Activated gamma-delta T cell treated with Interleukin-2 at 50 U/mL for 16 hours (primary cell): ENCODE measurements at places on chromosomes 12 and 14.

- no peak for DNase-seq
Observed at GRCh38 chr14:98404811-98405210, 867.2 kb downstream of the BCL11B start.

- DNase-seq = no peak
Observed at GRCh38 chr14:20434701-20435581, 1.0 kb downstream of the KLHL33 start.

GRCh38 chr12:108814462-108815211 is 42.7 kb downstream of the SSH1 start:
- DNase-seq = no peak

DNA sequence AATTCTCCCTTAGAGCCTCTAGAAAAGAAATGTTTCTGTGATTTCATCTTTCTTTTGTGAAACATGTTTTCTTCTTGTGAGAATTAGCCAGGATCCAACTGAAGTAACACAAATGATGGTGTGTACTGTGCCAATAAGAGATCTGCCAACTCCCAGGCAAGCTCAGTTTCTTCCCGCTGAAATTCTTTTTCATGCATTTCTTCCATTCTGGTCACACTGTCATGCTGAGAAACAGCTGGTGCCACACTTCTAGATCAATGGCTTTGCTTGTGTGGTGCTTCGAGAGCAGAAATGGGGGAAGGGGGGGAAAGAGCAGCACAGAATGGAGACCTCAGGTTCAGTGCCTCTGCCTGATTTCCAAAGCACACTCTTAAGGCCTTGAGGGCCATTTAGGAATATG is 41.4 kb upstream of the FGF6 start:
- DNase-seq = no peak

- DNase-seq = no peak
Observed at GRCh38 chr12:111417784-111418593, 12.3 kb downstream of the SH2B3 start.

DNA sequence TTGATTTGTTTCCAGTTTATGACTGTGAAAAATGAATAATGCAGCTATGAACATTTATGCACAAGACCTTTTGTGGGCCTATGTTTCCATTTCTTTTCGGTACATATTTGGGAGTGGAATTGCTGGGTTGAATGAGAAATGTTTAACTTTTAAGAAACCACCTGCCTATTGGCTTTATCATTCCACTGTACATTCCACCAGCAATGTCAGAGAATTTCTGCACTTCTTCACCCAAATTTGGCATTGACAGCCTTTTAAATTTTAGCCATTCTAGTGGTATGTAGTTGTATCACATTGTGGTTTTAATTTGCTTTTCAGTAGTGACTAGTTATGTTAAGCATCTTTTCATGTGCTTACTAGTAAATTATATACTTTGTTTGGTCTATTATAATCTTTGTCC is 317.0 kb upstream of the TMTC1 start:
- no peak for DNase-seq

DNA sequence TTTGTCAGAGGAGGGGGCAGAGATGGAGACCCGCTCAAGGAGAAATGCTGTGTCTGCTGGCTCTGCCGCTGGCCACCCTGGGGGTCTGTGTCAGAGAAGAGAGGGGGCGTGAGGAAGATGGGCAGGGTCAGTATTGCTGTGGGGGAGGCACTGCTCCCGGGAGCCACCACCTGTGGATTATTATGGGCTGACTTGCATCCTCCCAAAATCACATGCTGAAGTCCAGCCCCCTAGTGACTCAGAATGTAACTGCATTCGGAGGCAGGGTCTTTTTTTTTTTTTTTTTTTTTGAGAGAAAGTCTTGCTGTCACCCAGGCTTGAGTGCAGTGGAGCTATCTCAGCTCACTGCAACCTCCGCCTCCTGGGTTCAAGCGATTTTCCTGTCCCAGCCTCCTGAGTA is 12.3 kb downstream of the ABCD4 start:
- no peak for DNase-seq

DNA sequence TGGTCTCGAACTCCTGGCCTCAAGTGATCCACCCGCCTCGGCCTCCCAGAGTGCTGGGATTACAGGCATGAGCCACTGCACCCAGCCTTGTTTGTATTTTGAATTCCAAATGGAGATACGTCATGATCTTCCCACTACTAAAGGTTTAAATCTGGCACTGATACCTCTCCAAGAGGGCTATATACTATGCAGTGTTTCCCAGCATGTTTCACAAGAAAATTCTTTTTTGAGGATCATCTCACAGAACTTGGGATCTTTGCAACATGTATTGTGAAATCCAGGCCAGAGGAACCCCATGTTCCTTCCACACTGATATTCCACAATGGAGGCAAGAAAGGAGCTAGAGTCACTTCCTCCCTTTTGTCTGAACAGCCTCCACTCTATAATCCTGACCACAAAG is 112.7 kb downstream of the NT5DC3 start:
- no peak for DNase-seq

DNA sequence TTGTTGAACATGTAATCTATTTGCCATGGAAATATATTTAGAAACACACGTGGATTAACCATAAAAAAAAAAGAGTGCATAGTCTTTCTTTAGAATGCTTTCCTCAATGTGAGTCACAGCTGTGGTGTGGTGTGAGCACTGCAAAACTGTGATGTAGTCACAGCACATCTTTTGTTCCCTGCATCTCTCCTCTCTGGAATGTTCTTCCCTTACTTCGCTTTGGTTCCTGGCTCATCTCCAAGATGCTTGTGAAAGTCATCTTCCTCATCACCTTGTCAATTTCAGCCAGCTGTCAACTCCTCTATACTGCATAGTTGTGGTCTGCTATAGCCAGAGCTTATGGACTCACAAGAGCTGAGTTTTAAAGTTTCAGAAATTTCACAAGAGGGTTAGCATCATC is 60.2 kb downstream of the STAB2 start:
- no peak for DNase-seq

DNA sequence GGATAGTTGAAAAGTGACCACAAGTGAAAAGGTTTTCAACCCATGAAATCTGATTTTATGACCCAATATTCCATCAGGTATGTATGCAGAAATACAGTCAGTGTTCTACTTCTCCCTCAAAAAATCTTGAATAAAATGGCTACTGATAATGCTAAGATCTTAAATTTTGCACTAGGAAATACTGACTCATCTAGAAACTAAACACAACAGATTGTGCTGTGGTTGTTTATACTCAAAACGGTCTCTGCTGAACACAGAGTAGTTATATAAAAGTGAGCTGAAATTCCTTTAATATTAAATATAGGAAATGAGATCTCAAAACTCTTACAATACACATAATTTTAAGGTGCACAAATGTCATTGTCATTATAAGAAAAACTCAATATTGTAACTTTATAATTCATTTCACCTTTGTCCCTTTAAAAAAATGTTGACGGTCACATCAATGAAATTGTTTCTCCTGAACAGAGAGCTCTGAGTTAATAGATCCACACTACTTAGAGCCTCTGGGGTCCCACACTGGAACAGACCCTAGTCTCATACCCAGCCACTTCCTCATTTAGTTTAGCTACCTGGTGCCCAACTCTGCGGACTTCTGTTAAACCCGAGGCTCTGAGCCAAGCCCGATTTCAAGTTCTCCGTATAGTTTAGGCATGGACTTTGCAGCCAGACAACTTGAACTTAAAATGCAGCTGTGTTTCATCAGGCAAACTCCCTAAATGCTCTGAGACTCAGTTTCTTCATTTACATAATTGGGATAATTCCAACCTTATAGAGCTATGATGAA is 9.3 kb downstream of the COCH start:
- DNase-seq = no peak

- no peak for DNase-seq
Observed at GRCh38 chr12:76303989-76304460, 44.2 kb downstream of the BBS10 start.

- no peak for DNase-seq
Observed at GRCh38 chr14:58912799-58913432, 275.2 kb downstream of the DACT1 start.

- no peak for DNase-seq
Observed at GRCh38 chr12:16636435-16637055, 30.6 kb upstream of the LMO3 start.

DNA sequence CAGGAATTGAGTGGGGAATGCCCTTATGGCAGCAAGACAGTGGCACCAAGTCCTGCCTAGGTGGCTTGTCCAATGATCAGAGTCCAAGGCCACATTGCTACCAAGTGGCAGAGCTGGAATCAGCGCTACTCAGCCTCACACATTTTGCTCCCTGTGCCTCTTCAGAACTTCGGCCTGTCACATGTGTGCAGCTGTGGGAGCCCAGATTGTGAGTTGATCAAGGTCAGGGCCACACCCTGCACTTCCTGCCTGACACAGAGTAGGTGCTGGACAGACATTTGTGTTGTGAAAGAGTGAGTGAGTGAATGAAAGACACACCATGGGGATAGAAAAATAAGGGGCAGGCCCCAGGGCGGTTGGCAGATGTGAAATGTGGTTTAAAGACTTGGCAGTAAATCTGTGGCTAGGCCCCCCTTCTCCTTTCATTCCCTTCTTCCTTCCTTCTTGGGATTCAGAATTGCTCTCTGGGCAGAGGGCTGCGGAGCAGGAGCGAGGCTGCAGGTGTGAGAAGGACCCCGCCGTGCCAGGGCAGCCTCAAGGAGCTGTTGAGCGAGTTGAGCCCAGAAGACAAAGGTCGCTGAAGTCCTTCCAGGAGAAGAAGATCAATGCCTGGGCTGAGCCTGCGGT is 83.5 kb downstream of the SLC25A47 start:
- DNase-seq = peak; percentile 45

DNA sequence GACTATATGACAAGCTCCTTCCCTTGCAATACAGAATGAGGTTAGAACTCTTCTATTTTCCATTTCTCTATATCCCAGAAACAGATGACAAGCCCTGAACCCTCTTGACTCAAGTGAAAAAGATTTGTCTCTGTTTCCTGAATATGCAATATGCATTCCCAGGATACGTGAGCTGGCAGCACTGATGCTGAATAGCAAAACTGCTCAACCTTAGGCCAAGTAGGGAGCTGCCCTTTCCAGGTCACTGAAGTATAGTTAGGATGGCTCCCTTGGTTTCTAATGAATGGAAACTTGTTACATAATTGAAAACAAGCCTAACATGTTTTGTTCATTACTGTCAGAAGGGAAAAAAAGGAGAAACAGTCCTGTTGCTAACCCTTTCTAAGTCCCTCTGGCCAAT is 47.9 kb upstream of the PLEKHG7 start:
- DNase-seq = no peak

DNA sequence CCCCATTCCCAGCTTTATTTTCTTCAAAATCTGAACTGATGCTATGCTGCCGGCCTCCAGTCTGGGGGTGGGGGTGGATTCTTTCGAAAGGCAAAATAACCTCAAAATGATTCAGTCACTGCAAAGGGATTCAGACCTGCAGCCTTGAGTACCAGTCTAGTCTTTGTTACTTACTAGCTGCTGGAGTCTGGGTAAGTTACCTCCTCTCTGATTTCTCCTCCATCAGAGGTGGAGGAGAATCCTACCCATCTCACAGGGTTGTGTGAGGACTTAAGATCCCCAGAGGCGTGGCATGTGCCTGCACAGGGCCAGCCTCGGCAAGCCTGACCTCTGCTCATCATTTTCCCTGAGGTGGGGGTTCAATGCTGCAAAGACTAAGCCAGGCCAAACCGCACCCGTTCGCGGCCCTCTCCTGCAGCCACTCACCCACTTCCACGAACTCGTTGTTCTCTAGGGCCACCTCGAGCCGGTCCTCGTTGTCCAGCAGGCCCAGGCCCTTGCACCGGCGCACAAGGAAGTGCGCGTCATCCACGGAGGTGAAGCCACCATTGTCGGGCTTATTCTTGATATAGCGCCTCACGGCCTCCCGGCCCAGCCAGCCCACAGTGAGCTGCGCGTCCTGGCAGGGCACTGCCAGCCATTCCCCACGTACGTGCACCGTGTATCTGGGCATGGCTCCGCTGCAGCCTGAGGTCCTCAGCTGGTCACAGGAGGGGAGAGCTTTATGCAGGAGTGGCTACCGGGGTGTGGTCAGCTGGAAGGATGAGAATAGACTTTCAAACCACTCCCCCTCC is 709 bp downstream of the HAL start:
- DNase-seq = no peak

DNA sequence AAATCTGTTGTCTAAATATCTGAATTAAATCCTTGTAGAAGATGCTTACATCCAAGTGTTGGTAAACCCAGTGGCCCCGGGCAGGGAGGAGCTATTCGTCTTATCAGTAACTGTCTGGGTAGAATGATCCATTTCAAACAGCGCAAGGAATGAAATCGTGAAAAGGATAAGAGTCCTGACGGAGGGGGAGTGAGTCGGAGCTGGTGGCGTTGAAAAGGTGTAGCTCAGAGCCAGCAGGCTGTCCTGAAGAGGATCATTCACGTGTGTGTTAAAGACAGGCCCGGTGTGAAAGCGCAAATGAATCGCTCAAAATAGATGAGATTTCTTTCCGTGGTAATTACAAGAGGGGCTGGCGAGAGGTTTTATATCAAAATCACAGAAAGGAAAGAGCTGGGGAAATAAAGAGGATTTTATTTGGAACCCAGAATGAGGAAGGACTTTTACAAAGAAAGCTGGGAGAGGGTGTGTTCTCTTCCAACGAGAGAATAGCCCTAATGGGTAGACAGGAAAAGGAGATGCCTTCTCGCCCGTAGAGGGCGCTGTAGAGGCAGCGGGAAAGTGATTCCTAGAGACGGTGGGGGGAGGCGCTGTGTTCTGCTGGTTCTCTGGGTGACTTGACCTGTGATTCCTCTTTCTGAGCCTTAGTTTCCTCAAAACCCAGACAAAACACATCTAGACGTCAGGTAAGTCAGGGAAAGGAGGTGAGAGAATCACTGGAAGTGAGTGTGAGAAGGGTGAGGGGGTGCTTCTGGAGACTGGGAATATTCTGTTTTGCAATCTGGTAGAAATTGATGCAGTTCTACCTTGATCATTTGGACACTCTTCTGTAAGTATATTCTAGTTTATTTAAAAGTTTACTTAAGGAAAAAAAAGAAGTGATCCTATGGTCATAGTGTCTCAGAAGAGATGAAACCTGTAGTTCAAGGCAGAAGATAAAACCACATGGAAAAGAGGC is 39.3 kb downstream of the SRRM4 start:
- DNase-seq = no peak

DNA sequence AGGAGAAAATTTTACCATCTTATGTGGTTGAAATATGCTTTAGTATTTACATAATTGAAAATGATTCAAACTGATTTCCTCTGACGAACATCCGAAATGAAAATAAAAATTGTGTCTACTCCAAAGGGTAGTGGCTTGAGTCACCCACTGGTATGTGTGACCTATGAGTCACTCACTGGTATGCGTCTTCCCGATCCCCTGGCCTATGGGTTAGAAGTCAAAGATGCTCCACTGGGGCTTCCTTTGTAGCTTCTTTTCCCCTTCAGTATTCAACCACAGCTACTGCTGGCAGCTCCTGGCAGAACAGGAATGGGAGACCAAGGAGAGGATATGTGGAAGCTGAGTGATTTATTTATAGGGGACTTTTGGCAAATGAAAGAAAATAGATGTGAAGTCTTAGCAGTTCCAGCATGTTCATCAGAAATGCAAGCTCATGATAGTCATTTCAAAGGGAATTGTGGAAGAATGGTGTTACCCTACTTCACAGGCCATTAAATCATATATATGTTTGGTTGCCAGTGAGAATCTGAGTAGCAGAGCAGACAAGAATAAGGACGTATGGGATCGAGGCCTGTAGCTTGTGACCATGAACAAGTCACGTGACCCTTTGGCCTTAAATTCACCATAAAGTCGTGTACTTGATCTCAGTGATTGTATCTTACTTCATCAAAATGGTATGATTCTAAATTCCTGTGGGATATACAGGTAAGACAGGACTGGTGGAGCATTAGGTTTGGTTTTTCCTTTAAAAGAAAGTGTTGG is 108.3 kb downstream of the CRADD start:
- DNase-seq = no peak

GRCh38 chr12:75722714-75723200 is 211.3 kb upstream of the KRR1 start:
- peak; percentile 41 for DNase-seq
